Airway epithelial cell (primary cell): ENCODE measurements at places on chromosomes 16 and 17. TPM values are rescaled to one million over a fixed set of nuclear protein-coding genes. Genes with fewer than 3 reads are reported as not detected.

PRSS36 gene
- total RNA-seq, result 0.07 TPM in 1 of 2 replicates, not detected in the other

KCNG4 gene
- total RNA-seq, result not detected in 2 replicates

NFE2L1 gene
- 61.2 and 84.7 TPM in 2 replicates for total RNA-seq

KRTAP1-5 gene
- total RNA-seq, result not detected in 2 replicates

CA10 gene
- total RNA-seq, result not detected in 2 replicates

ITGB3 gene
- total RNA-seq, result 0.85 and 0.88 TPM in 2 replicates

FA2H gene
- total RNA-seq, result 1.3 and 1.7 TPM in 2 replicates

TBC1D26 gene
- not detected in 2 replicates for total RNA-seq

BHLHA9 gene
- not detected in 2 replicates for total RNA-seq

ACSM2A gene
- not detected in 2 replicates for total RNA-seq

RASL10B gene
- 0.35 and 0.60 TPM in 2 replicates for total RNA-seq

SKAP1 gene
- not detected in 2 replicates for total RNA-seq

SHISA6 gene
- total RNA-seq, result not detected in 2 replicates

KPNA2 gene
- 182 and 186 TPM in 2 replicates for total RNA-seq

FAM20A gene
- not detected in 2 replicates for total RNA-seq

ABCA9 gene
- total RNA-seq, result under 0.01 TPM in 1 of 2 replicates, not detected in the other

EPX gene
- total RNA-seq, result not detected in 2 replicates

KRT35 gene
- total RNA-seq, result not detected in 2 replicates

ADAP2 gene
- total RNA-seq, result 6.6 and 6.8 TPM in 2 replicates

CAPNS2 gene
- 57.3 and 58.2 TPM in 2 replicates for total RNA-seq

HS3ST3B1 gene
- 3.4 and 4.6 TPM in 2 replicates for total RNA-seq

CHST4 gene
- total RNA-seq, result not detected in 2 replicates

SP6 gene
- total RNA-seq, result 5.2 and 7.1 TPM in 2 replicates

CSH2 gene
- not detected in 2 replicates for total RNA-seq

NXN gene
- total RNA-seq, result 93.3 and 117 TPM in 2 replicates

HAS3 gene
- total RNA-seq, result 31.9 and 34.0 TPM in 2 replicates

PKD1 gene
- total RNA-seq, result 43.3 and 71.5 TPM in 2 replicates

CACNA1H gene
- 0.07 and 0.37 TPM in 2 replicates for total RNA-seq

CBX2 gene
- total RNA-seq, result 3.9 and 5.8 TPM in 2 replicates

CCL15 gene
- total RNA-seq, result not detected in 2 replicates

QRICH2 gene
- 0.78 and 1.3 TPM in 2 replicates for total RNA-seq

SCIMP gene
- total RNA-seq, result not detected in 2 replicates

FAM117A gene
- 2.8 and 6.1 TPM in 2 replicates for total RNA-seq

CLDN7 gene
- total RNA-seq, result 86.7 and 132 TPM in 2 replicates
